ENCODE measurements at places on chromosomes 6 and 20.

GRCh38 chr20:45987108-45987780 is 15.2 kb upstream of the ZNF335 start:
- DNase-seq = peak; percentile 63

DNA sequence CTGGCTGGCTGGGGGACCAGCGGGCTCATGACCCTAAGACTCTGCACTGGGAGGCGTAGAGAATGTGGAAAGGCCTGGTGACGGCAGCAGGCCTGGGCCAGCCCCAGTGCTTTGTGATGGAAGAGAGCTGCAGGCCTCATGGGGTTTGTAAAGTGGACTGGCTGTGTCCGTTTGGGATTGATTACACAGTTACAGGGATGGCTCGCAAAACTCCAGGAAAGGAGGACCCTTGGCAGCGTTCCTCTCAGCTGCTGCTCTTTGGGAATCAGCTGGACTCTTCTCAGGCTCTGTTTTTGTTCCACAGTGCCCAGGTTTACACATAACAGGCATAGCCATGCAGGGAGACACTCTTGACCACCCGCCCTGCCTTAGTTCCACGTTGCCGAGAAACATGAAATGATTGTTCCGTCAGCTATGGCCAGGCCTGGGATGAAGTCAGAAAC is 89.0 kb downstream of the SLX4IP start:
- no peak for DNase-seq

DNA sequence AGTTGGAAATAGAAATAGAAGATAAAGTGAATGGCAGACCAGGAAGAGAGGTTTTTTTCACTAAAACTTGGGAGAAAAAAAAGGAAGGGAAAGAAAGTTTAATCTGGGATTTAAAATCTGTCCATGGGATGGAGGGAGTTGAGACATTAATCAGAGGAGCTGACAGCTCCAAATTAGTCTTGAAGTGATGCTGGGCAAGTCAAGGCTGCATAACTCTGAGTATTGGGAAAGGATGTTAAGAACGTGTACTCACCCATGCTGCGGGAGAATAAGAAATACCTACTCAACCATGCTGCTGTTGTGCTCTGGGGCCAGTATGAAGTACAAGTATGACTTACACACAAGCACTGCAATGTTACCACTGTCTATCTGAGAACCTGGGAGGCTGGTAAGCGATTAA is 47.5 kb downstream of the SNRNP48 start:
- no peak for DNase-seq

GRCh38 chr6:7468382-7469081 is 72.9 kb upstream of the DSP start:
- no peak for DNase-seq

GRCh38 chr6:109964949-109965348 is 13.2 kb upstream of the GPR6 start:
- no peak for DNase-seq

DNA sequence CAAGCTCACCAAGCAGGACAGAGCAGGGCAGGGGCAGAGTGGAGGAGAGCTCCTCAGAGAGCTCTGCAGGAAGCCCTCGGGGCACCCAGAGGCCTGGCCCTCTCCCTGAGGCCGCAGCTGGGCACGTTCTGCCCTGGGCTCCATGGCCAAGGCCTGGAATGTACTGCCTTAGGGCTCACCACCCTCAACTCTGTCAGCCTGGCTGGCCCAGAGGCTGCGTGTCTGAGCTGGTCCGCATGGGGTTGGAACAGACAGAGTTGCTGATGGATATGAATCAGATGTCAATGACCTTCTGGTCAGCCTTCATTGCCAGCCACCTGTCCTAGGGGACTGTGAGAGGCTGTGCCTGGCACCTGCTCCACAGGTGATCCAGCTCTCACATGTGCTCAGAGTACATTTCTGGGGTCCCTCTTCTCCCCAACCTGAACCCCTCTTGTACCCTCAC is 33.2 kb upstream of the PCMTD2 start:
- DNase-seq = no peak

- DNase-seq = no peak
Measured at GRCh38 chr6:94278146-94278545, 858.8 kb upstream of the EPHA7 start.

- DNase-seq = no peak
Measured at GRCh38 chr20:2353231-2353630, 27.5 kb upstream of the TGM6 start.

DNA sequence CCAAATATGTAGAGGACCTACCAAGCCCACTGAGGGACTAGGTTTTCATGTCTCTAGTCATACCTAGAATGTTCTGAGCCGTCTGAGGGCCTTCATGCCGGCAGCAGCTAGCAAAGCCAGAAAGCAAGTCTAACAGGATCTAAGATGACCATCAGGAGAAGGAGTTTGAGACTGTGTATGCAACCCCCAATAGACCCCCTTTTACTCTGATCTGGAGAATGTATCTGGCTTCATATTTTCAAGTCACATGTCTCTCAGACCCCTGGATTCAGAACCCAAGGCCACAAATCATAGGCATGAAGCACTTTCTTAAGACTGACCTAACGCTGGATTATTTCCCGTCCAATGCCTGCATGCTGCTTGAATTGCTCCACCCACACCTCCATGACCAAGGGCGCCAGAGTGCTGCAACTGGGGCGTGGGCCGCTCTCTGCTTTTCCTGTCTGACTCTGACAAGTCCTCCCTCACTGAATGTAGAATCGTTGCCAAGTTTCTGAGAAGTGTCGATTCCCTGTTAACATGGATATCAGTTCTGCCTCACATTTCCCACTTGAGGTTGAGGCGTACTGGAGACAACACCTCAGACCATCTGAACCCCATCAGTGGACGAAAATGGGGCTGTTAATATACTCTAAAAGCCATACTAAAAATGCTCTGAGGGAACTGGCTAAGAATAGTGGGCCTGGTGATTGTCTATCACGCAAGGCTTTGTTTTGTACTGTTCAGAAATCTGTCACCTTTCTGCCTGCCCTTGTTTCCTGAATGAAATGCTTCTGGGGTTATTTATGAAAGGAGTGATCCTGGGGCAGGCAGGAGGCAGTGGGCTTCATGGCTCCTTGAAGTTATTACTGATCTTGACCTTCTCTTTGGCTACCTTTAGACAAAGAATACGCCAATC is 23.9 kb upstream of the ASXL1 start:
- DNase-seq = peak; percentile 50

DNA sequence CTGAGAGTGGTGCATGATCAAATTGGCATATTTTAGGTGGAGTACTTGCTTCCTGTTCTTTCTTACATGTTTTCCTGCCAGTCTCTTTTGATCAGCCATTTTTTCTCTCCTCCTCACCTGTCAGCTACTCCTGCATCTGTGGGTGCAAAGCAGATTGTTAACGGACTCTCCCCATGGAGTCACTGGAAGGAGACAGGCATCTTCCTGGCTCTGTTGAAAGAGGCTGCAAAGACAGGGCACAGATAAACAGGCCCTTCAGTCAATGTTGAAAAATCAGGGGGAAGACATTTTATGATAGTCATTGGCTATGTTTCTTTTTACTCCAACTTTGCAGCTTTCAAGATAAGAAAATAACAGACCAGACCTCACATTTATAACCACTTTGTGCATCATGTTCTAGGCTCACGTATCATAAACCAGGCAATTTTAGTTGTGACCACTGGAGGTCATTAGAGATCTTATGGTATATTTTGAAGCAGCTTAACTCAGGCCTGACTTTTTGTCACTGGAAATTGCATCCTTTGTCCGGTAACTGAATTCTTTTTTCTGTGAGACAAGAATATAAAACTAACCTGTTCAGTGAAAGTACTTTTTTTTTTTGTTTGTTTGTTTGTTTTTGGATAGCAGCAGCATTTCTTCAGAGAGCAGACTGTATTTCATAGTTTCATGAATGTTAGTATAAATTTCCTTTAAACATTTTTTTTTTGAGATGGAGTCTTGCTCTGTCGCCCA is 20.1 kb downstream of the ECT2L start:
- DNase-seq = no peak

GRCh38 chr6:150937132-150937906 is 71.8 kb downstream of the MTHFD1L start:
- DNase-seq = no peak

- DNase-seq = no peak
Measured at GRCh38 chr6:2949536-2950083, 21.8 kb downstream of the SERPINB6 start.

GRCh38 chr6:50637267-50637666 is 76.1 kb upstream of the TFAP2D start:
- DNase-seq = no peak

GRCh38 chr20:15419856-15420255 is 1082.4 kb upstream of the FLRT3 start:
- DNase-seq = no peak

- DNase-seq = peak; percentile 48
Measured at GRCh38 chr6:136550330-136551071, at the start of gene MAP7. Gene MAP7, minus strand, starts transcription at chr6:136550422. Its CDS starts 14 bp downstream, at chr6:136550408.

- DNase-seq = no peak
Measured at GRCh38 chr6:87396595-87397392, 11.0 kb upstream of the CFAP206 start.

DNA sequence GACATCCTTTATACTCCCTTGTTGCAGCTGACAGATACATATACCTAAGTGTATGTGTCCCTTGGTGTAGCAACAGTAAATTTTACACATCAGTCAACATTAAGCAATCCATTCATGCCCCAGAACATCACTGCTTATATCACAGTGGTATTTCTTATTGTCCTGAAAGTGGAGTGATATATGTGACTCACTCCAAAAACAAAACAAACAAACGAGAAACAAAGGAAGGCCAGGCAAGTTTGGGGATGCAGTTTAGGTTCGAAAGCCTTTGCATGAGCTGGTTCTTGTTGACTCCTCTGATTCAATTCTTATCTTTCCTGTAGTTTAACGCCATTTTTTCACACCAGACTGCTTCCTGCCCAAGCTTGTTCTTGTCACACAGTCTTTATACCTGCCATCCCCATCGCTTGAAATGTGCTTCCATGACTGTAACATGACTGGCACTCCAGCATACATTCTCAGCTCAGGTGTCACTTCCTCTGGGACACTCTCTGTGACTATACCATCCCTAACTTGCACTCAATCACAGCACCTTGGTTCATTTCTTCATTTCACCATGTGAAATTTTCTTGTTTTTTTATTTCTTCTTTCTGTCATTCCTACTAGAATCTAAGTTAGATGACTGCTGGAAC is 125.0 kb upstream of the TSHZ2 start:
- DNase-seq = no peak

DNA sequence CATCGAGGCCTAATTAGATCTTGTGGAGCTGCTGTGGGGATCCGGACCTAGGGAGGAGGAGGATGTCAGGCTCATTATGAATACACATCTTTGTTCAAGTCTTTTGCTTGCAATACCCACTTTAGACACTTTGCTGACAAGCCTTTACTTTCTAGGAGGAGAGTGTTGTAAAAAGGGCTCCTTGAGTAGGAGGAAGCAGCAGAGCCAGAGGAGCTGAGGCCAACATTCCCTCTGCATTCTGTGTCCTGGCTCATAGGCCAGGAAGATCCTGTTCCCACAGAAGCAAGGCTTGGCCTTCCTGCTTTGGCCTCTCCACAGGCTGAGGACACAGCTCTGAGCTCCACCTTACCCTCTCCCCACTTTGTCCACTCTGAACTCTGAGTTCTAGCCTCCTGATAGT is 67.1 kb downstream of the TPD52L1 start:
- DNase-seq = no peak

DNA sequence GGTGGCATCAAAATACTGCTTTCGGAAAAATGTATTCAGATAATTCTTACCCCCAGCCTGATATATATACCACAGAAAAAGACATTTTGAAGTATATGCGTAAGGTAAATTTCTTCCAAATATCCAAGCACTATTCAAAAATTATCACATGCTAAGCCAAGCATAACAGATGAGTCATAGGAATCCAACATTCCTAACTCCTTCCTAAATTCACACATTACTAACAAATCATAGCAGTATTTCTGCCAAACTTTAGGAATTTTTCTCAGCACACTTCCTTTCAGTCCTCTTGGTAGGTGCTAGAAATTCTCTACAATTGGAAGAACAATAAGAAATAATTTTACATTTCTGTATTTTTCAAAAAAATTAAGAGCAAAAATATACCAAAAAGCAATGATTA is 417.5 kb downstream of the EYS start:
- no peak for DNase-seq

- DNase-seq = no peak
Measured at GRCh38 chr20:20215976-20216727, 151.8 kb upstream of the INSM1 start.
